ENCODE measurements at places on chromosomes 5 and 9.

- DNase-seq: no peak
Measured at GRCh38 chr5:37721447-37721871, 118.4 kb downstream of the GDNF start.

GRCh38 chr9:123523845-123524244, 167.8 kb downstream of the CRB2 start:
- DNase-seq: no peak

- DNase-seq: no peak
Measured at GRCh38 chr9:119758241-119758640, 389.0 kb upstream of the BRINP1 start.

DNA sequence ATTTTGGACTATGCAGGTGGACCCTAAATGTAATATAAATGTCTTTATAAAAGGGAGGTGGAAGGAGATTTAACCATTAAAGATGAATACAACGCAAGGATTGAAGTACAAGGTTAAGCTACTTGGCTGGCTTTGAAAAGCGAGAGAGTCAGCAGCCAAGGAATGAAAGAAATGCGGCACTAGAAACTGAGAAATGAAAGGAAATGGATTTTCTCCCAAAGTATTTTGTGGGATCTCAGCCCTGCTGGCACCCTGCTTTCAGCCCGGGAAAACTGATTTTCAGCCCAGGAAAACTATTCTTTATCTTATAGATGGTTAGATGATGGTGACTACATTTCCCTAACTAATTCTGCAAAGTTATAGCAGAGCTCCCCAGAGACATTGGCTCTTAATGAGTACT, 1349.6 kb upstream of the C9orf72 start:
- DNase-seq: no peak
